CD8-positive, alpha-beta memory T cell (primary cell): ENCODE measurements at places on chromosomes 6 and 20.

GRCh38 chr20:56630086-56630493, 984 bp downstream of the TFAP2C start:
- H3K36me3 ChIP-seq: no peaks in the 10 kb centered on the region
- DNase-seq: no peak
- peaks cover 4% of the 10 kb centered on the region for H3K4me1 ChIP-seq
- no peak overlapping the region for H3K4me3 ChIP-seq
- H3K27ac ChIP-seq: no peak overlapping the region

DNA sequence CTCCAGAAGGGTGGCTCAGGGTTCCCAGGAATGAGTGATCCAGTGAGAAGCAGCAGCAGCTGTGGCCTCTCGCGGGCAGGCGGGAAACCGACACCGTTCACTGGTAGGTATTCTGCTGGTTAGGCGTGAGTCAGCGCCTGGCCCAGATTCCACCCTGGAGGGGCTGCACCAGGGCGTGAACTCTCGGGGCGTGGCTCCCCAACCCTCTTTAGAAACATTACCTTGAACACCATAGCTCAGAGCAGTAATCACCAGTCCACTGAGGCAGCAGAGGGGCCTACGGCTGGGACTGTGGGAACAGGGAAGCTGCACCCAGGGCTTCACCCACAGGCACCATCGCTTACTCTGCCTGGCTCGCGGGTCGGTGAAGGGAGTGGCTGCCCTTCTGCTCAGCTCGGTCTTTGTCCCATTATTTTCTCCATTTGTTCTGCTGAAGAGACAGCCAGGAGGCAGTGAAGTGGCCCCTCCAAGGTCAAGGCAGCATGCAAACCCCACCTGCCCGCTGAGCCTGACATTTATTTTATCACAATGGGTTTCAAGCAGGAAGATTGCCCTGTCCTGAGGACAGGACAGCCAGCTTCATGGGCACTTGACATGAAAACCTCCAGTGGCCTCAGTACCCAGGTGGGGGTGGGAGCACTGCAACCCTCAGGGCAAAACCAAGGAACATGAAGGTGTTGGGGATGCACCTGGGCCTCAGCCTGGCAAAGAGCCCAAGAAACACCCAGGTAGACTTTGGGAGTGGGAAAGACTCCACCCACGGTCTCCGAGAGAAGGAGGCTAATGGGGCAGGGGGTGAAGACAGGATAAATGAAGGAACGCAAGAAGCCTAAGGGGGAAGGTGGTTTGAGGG, 51.0 kb upstream of the CD93 start:
- H3K27me3 ChIP-seq: no peaks in the 10 kb centered on the region
- no peaks in the 10 kb centered on the region for H3K36me3 ChIP-seq
- no peak for DNase-seq
- H3K27ac ChIP-seq: peak overlapping the region; percentile 48
- no peaks in the 10 kb centered on the region for H3K4me1 ChIP-seq
- H3K4me3 ChIP-seq: no peak overlapping the region

- peaks cover 57% of the 10 kb centered on the region for H3K36me3 ChIP-seq
- H3K4me3 ChIP-seq: no peak overlapping the region
- H3K27me3 ChIP-seq: no peaks in the 10 kb centered on the region
- H3K27ac ChIP-seq: no peak overlapping the region
Measured at GRCh38 chr20:36919715-36920333, 31.7 kb downstream of the SAMHD1 start.

GRCh38 chr6:6579281-6579680, 9.2 kb upstream of the LY86 start:
- peaks cover 6% of the 10 kb centered on the region for H3K4me1 ChIP-seq
- DNase-seq: no peak
- H3K27ac ChIP-seq: no peak overlapping the region
- H3K36me3 ChIP-seq: no peaks in the 10 kb centered on the region

GRCh38 chr20:20440886-20441658, 73.2 kb downstream of the INSM1 start:
- no peaks in the 10 kb centered on the region for H3K27me3 ChIP-seq
- no peaks in the 10 kb centered on the region for H3K4me1 ChIP-seq
- no peak for DNase-seq
- no peaks in the 10 kb centered on the region for H3K36me3 ChIP-seq

GRCh38 chr6:140002396-140003022, 628.1 kb upstream of the CITED2 start:
- H3K4me1 ChIP-seq: no peaks in the 10 kb centered on the region
- H3K4me3 ChIP-seq: no peak overlapping the region
- DNase-seq: no peak
- no peaks in the 10 kb centered on the region for H3K36me3 ChIP-seq
- no peak overlapping the region for H3K27ac ChIP-seq
- H3K27me3 ChIP-seq: no peaks in the 10 kb centered on the region
